ENCODE measurements at places on chromosomes 1 and 21.

DNA sequence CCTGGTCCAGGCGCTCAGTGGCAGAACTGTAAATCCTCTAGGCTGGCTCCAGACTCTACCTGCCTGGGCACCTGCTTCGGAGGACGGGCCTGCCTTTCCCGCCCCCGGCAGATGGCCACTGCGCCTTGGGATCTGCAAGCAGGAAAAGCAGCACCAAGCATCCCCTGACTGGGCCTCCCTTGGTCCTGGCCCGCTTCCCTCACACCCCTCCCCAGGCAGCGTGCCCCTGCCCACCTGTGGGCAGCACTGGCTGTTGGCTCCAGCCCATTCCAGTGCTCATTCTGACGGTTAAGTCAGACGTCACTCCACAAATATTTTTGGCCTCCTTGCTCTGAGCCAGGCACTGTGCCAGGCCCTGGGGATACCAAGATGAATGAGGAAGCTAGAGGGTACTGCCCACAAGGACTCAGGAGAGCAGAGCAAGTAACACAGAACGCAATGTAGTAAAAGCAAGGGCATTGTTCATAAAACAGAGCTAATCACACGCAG lies 22.0 kb upstream of the BLACAT1 start:
- DNase-seq = peak; percentile 67
- no peaks in the 10 kb centered on the region for H3K36me3 ChIP-seq
- peaks cover 8% of the 10 kb centered on the region for H3K4me1 ChIP-seq

- H3K4me1 ChIP-seq = no peaks in the 10 kb centered on the region
- H3K27me3 ChIP-seq = no peaks in the 10 kb centered on the region
- no peaks in the 10 kb centered on the region for H3K36me3 ChIP-seq
Measured at GRCh38 chr1:32957017-32957416, 7.6 kb downstream of the RNF19B start.

- H3K27ac ChIP-seq = no peak overlapping the region
- DNase-seq = no peak
- no peaks in the 10 kb centered on the region for H3K36me3 ChIP-seq
- H3K27me3 ChIP-seq = no peaks in the 10 kb centered on the region
Measured at GRCh38 chr1:2939041-2939552, 82.2 kb upstream of the ACTRT2 start.

DNA sequence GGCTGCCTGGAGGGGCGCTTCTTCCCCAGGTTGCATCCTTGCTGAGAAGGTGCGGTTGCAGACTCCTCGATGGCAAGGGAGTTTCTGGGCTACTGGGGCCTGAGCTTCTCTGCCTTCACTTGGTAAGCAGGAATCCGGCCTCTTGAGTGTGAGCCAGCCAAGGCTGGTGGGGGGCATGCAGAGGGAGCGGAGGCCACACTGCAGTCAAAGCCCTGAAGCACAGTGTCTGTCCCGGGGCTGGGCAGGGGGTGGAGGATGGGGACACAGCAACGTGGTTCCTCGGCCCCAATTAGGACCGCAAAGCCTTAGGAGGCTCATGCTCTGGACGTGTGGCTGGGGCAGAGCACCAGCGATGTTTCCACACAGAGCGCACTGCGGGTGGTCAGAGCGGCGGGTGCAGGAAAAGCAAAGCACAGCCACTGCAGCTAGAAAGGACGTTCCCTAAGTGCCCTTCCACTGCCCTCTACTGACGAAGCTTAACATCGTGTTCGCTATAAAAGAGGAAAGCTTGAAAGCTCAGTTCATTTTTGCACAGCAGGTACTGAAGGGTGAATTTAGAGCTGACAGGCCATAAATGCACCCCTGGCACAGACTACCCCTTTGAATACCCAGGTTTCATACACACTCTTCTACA lies 60.7 kb upstream of the COG2 start:
- no peaks in the 10 kb centered on the region for H3K27me3 ChIP-seq
- H3K4me1 ChIP-seq = peaks cover 7% of the 10 kb centered on the region
- no peaks in the 10 kb centered on the region for H3K36me3 ChIP-seq
- no peak overlapping the region for H3K27ac ChIP-seq

GRCh38 chr21:36765229-36765628 lies 66.3 kb downstream of the SIM2 start:
- no peak overlapping the region for H3K27ac ChIP-seq
- no peaks in the 10 kb centered on the region for H3K4me1 ChIP-seq
- no peaks in the 10 kb centered on the region for H3K27me3 ChIP-seq
- no peak for DNase-seq

DNA sequence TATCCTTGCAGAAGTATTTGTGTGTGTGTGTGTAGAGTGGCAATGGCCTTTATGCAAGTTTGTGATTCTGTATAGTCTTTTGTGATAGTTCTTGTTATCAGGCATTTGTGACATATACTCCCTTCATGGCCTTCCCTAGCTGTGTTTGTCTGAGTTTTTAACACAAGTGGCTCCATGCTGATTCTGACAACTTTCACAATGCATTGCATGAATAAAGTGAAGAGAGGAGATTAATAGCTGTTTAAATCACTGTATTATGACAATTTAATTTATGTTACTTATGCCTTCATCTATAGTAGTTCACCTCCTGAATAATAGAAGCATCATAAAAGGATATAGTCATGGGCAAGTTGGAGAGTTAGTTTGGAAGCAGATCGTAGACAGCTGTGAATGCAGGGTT lies 17.2 kb upstream of the MCOLN3 start:
- H3K27me3 ChIP-seq = no peaks in the 10 kb centered on the region
- H3K27ac ChIP-seq = no peak overlapping the region
- no peaks in the 10 kb centered on the region for H3K36me3 ChIP-seq
- H3K4me3 ChIP-seq = no peak overlapping the region
- DNase-seq = no peak
- no peaks in the 10 kb centered on the region for H3K4me1 ChIP-seq

- H3K36me3 ChIP-seq = no peaks in the 10 kb centered on the region
- DNase-seq = no peak
- peaks cover 18% of the 10 kb centered on the region for H3K4me1 ChIP-seq
- H3K4me3 ChIP-seq = no peak overlapping the region
Measured at GRCh38 chr21:38982804-38983203, 177.1 kb downstream of the ETS2 start.

DNA sequence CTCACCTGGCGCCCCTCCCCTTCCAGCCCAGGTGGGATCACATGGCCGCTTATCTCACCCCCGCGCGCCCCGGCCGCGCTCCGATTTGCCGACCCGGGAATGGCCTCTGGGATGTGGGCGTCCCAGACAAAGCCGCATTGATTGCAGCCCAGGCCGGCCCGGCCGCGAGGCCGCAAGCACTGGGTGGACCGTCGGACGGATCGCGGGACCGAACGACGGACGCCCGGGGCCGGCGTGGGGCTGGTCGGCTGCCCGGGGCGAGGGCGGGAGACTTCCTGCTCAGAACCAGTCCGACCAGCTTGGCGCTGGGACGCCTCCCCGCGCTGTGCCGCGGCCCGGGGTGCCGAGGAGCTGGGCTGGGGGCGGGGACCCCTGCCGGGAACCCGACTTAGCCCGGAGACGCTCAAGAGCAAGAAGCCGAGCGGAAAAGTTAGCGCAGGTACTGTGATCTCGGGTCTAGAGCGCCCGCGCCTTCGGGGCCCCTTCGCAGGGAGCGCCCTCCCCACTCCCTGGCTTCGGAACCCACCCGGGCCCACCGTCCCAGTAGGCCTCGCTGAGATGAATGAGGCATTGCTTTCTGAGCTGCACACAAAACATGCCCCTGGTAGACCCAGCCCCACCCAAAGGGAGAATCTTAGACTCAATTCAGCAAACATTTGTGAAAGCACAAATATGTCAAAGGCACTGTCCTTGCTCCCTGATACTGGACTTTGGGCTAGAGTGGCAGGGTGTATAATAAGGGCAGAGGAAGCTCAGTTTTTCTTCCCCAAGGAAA lies 415 bp upstream of the LAD1 start:
- DNase-seq = peak; percentile 72
- peaks cover 24% of the 10 kb centered on the region for H3K4me1 ChIP-seq
- peak overlapping the region; percentile 62 for H3K4me3 ChIP-seq
- peak overlapping the region; percentile 82 for H3K27ac ChIP-seq

DNA sequence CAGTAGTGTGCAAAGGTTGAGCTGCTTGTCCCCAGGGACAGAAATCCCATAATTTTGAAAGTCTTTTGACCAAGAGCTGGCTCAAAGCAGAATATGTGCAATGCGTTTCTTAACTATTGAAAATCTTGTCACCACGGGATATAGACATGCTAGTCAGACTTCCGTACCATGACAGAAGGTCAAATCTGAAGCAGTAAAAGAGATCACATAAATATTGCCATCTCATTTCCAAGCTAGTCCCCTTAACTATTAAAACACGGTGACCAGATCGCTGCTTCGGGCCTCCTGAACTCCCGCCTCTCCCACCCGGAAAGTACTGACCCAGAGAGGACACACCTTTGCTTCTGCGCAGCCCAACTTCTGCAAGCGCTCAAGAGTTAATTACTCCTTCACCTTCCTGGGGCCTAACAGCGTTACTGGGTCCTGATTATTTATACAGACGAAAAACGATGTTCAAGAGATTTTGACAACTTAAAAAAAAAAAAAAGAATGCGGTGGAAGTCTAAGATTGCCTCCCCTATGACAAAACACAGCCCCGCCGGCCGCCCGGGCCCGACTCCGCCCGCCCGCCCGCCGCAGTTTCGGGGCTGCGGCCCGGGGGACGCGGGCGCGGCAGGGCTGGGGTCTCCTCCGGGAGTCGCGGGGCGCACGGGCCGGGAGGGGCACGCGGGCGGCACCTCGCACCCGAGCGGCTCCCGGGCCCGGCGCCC lies 692 bp downstream of the SORT1 start:
- peaks cover 25% of the 10 kb centered on the region for H3K4me1 ChIP-seq
- H3K27ac ChIP-seq = peak overlapping the region; percentile 86
- no peaks in the 10 kb centered on the region for H3K27me3 ChIP-seq
- peak overlapping the region; percentile 70 for H3K4me3 ChIP-seq

DNA sequence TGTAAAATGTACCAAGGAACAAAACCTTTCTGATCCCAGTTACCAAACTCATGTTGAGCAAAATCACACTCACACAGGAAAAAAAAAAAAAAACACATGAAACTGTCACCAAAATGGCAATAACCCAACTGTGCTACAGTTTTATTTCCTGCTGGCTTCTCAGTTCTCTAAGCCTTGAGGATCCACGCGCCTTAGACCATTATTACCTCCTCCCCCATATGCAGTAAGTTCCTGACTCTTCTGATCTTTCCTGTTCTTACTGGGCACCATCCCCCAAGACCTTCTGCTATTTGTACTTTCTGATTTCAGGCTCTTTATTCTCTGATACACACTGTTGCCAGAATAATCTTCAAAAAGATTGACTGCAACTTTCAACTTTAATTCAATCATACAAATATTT lies 79.6 kb downstream of the SLC45A1 start:
- peaks cover 8% of the 10 kb centered on the region for H3K36me3 ChIP-seq
- no peaks in the 10 kb centered on the region for H3K27me3 ChIP-seq
- no peak overlapping the region for H3K4me3 ChIP-seq

DNA sequence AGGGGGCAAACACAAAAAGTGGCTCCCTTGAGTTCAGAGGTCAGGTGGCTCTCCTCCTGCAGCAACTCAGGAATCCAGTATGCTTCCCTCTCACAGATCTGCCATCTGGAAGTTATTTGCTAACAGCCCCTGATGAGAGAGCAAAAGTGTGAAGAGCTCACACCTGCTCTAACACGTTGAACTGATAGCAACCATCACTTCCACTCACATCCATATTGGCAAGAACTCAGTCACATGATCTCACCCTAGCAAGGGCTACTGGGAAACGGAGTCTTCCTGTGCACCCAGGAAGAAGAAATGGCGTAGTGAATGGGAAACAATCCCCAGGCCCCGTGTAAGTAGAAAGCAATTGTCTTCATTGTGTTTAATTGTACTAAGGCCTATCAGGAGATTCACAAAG lies 20.7 kb upstream of the SLC45A1 start:
- no peaks in the 10 kb centered on the region for H3K36me3 ChIP-seq
- H3K27ac ChIP-seq = no peak overlapping the region
- no peak overlapping the region for H3K4me3 ChIP-seq
- no peak for DNase-seq
- H3K4me1 ChIP-seq = peaks cover 18% of the 10 kb centered on the region
- H3K27me3 ChIP-seq = no peaks in the 10 kb centered on the region

- H3K27ac ChIP-seq = no peak overlapping the region
- H3K36me3 ChIP-seq = no peaks in the 10 kb centered on the region
- no peak for DNase-seq
- H3K4me1 ChIP-seq = no peaks in the 10 kb centered on the region
Measured at GRCh38 chr1:69157046-69157756, 410.5 kb upstream of the LRRC7 start.

DNA sequence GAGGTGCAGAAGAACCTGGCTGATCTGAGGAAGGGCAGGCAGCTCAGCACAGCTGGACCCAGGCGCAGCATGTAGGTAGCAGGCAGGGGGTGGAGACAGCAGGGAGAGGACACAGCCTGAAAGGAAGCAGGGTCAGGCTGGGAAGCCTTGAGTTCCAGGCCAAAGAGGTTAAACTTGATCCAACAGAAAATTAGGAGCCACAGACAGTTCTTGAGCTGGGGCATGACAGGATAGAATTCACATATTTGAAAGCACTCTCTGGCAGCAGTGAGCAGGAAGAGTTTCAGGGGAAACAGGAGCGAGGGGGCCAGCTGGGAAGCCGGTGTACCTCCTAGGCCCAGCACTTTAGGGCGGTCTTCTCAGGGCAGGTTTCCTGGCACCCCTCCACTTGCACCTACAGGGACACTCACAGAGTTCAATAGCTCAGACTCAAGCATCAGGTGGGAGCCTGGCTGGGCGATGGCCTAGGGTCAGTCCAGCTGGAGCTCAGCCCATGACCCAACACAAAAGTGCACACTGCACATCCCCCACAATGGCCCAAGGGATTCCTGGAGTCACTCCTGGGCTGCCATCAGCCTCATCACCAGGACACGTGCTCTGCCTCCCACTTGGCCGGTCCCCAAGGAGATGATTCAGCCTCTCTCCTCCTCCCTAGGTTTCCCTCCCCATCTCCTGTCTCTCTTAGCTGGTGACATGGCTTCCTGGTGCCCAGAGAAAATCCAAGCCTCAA lies 22.7 kb downstream of the MATN1 start:
- no peaks in the 10 kb centered on the region for H3K36me3 ChIP-seq
- H3K27ac ChIP-seq = no peak overlapping the region
- H3K4me1 ChIP-seq = peaks cover 23% of the 10 kb centered on the region
- H3K27me3 ChIP-seq = no peaks in the 10 kb centered on the region
- DNase-seq = peak; percentile 33

- peak overlapping the region; percentile 92 for H3K27ac ChIP-seq
- H3K27me3 ChIP-seq = no peaks in the 10 kb centered on the region
- peaks cover 21% of the 10 kb centered on the region for H3K4me1 ChIP-seq
- DNase-seq = no peak
Measured at GRCh38 chr1:12620488-12620865, 2.5 kb upstream of the DHRS3 start.

DNA sequence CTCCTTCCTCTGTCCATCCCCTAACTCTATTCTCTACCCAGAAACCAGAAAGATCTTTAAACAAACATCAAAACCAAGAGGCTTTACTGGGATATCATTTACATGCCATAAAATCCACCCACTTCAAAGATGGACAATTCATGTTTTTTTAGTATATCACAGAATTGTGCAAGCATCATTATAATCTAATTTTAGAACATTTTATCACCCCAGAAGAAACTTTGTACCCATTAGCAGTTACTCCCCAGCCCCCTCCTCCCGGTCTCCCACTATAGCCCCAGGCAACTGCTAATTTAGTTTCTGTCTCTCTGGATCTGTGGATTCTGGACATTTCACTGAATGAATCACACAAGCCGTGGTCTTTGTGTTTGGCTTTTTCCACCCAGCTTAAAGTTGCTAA lies 4.8 kb upstream of the SELENON start:
- H3K27me3 ChIP-seq = no peaks in the 10 kb centered on the region
- H3K36me3 ChIP-seq = no peaks in the 10 kb centered on the region
- H3K4me1 ChIP-seq = peaks cover 12% of the 10 kb centered on the region
- H3K4me3 ChIP-seq = no peak overlapping the region

- no peak for DNase-seq
- no peaks in the 10 kb centered on the region for H3K27me3 ChIP-seq
- no peak overlapping the region for H3K27ac ChIP-seq
- no peak overlapping the region for H3K4me3 ChIP-seq
- no peaks in the 10 kb centered on the region for H3K36me3 ChIP-seq
Measured at GRCh38 chr21:36887963-36888362, 78.5 kb downstream of the HLCS start.
